Activated naive CD4-positive, alpha-beta T cell (primary cell): ENCODE measurements at places on chromosomes 1 and 21.

DNA sequence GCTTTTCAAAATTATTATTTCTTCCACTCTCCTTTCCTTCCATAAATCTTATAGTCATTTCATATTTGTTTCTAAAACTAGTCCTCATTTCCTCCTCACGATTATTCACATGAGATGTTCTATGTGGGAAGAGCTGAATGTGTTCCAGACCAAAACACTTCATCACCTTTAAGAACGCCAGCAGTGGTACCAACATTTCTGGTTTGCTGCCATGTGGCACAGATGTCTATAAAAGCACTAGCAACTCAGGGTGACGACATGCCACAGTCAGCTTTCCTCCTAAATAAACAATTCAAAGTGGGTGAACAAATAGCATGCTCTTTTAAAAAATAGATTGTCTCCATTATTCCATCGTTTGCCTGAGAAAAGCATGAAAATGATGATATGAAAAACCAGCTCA lies 1217.8 kb upstream of the ADGRL2 start:
- no peak for DNase-seq

DNA sequence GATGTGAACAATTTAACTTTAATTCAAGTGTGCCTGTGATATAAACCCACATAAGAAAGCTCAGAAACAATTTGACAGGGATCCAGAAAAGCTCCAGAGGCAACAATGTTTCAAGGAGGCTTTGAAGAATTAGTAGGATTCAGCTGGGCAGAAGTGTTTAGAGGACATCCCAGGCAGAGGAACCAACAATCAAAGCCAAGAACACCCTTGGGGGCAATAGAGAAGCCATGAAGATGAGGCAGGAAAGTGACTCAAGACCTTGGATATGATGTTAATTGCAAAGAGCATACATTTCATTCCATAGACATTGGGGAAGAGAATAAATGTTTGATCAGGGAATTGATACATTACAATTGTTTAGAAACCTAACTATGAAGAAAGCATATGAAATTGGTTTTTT lies 280.3 kb downstream of the LTN1 start:
- no peak for DNase-seq

GRCh38 chr1:82700476-82700875 lies 899.7 kb downstream of the ADGRL2 start:
- no peak for DNase-seq

DNA sequence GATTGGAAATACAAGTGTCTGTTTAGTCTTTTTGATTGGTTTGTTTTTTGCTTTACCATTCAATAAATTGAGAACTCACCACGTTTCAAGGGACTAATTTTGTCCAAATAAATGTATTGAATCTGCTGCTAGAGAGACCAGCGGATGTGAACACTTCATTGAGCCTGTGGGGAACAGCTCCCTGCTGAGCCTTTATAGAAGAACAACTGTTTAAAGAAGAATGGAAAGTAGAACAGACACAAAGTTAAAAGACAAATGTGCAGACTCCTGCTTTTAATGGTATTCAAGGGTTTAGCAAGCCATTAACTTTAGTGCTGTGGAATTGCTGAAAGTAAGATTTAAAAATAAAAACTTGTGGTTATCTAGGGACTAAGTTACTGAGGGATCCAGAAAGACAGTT lies 817.7 kb upstream of the B3GALT2 start:
- DNase-seq, result no peak

- DNase-seq, result no peak
These were observed 113.7 kb upstream of the RRP15 start for GRCh38 chr1:218171302-218171893.

GRCh38 chr1:30475201-30475600 lies 248.2 kb downstream of the MATN1 start:
- DNase-seq, result no peak
